ENCODE measurements at places on chromosomes 12 and 14.

- DNase-seq = no peak
These were observed 196.4 kb downstream of the RASSF9 start for GRCh38 chr12:85639834-85640233.

DNA sequence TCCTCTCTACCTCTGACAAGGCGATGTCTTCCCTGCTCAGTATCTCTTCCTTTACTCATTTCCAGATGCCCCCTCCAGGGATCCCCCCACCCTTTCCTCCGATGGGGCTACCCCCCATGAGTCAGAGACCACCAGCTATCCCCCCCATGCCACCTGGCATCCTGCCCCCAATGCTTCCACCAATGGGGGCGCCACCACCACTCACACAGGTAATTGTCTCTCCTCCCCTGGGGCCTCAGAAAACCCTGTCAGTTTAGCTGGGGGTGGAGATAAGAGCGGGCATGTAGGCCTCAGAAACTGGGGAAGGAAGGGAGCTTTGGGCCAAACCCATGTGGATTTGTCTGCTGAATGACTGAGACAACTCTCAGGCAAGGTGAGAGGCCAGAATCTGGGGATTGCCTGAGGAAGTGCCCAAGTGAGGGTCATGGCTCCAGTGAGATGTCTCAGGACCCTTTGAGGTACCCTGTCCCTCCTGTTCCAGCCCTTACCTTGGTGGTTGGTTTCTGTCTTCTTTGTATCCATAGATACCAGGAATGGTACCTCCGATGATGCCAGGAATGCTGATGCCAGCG is 8.1 kb downstream of the PRPF40B start:
- no peak for DNase-seq

DNA sequence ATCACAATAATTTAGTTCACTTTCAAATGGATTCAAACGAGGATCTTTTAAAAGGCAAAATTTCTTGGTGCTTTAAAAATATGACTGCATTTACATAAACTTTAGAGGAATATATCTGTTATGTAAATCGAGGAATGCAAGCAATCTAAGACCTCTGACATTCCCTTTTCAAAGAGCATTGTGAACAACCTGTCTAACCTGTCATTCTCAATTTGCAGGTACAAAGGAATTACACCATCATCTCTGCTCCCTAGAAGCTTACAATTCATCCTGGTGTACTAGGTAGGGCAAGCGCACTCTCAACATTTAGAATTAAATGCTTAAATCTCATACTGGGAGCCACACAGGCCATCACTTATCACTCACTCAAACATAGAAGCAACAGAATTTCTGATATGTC is 35.6 kb downstream of the BMP4 start:
- no peak for DNase-seq

- DNase-seq = no peak
These were observed 1.3 kb downstream of the GLI1 start for GRCh38 chr12:57460841-57461275.

DNA sequence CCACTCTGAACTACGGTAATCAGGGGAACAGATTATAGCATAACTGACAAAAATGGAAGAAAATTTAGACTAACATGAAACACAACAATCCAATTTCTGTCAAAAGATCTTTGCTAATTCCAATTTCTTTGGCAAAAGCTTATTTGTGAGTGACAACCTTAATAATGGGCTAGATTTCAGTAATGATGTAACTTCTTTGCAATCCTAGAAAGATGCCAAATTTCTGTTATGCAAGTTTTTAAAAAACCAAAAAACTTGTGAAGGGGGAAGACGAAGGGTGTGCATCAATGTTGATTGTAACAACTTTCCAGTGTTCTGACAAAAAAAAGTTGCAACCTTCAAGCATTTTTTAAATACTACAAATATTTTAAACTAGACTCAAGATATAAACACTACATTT is 59.9 kb downstream of the DICER1 start:
- no peak for DNase-seq

DNA sequence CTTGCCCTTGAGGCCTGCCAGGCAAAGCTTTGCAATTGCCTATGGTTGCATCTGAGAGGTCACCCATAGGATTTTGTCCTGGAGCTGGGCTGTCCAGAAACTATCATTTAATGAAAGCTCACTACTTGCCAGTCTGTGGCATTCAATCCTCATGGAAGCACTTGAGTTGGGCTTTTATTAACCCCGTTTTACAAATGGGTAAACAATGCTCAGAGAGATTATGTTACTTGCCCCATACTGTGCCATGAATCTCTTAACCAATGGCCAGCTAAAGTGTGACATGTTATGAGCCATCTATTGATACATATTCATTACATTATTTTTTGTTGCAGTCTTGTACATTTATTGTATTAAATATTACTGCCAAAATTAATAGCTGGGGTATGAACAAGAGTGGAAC is 35.9 kb downstream of the PDZRN4 start:
- no peak for DNase-seq

DNA sequence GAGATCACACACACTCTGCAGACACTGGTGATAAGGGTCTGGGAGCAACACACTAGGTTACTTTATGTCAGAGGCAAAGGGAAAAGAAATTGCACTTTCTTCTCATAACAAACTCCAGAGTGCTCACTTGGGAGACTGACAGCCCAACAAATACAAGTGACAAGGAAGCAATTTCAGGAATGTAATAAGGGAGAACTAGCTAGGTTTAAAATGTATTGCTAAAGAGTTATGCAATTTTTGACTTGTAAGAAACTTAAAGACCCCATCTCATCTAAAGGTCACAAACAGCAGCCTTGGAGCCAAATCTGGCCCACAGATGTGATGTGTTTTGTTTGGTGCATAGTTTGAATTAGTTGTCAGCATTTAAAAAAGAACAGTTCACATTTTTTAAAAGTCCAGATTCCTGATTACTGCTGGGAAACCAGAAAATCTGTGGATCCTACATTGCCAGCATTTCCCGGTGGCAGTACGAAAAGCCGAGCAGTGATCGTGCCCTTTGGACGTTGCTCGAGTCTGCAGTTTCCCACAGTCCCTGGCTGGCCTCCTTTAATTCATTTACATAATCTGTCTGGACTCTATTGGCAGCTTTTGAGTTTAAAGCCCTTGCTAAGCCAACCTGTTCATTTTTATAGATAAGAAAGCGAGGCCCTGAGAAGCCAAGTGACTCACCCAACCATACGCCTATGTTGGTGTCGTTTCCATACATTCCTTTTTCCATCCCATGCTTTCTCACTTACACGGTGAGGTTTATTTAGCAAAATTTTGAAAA is 42.0 kb upstream of the ETV6 start:
- DNase-seq = no peak

DNA sequence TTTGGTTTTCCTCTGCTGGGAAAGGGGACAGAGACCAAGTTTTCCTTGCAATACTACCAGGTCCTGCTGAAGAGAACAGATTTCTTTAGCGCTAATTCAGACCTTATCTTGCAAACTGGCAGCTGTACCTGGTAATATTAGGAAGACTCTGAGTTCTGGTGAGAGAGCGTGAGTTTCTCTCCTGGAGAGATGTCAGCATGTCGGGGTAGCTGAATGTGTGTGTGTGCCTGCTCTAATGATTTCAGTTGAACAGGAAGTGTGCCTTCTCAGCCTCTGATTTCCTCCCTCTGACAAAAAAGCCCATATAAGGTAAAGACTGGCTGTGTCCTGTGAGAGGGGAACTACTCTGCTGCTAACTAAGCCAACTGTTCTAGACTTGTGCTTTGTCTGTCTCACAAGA is 10.3 kb upstream of the ERP27 start:
- DNase-seq = no peak

DNA sequence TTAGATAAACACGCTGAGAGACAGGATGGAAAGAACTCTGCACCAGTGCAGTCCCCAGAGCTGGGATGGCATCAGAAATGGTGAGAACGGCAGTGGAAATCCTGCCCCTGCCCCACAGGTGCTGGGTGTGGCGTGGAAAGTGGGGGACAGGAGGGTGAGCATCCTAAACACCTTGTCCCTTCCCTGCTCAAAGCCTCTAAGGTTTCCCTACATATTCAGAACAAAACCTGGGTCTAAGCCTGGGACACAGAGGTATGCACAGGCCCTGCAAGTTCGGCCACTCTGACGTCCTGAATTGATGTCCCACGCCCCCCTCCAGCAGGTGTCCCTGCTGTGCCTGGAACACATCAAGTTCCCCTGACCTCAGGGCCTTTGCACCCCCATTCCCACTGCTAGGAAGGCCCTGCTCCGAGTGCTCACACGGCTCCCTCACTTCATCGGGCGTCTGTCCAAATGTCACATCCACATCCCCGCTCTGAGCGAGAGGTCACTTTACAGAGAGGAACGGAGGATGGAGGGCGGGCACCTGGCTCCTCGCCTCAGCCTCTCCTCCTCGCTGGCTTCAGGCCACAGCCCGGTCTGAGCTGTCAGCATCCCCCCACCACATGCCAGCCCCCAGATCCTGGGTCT is 38.5 kb upstream of the SFSWAP start:
- no peak for DNase-seq

GRCh38 chr12:132103542-132104308 is 40.4 kb downstream of the DDX51 start:
- no peak for DNase-seq

DNA sequence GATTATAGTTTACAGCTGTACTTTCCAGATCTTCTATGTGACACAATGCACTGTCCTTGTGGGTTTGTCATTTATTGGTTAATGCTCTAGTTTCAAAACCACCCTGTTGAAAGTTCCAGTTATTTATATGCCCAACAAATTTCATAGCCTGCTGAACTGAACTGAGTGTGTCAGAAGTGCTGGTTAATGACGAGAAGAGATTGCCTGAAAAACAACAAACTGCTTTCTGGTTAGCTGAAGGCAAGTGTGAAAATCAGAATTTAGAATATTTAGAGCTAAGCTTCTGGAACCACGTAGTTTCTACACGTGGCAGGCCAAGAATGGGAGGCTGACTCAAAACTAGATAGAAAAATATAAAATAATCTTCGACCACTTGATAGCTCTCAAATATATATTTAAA is 19.1 kb upstream of the RIN3 start:
- no peak for DNase-seq

DNA sequence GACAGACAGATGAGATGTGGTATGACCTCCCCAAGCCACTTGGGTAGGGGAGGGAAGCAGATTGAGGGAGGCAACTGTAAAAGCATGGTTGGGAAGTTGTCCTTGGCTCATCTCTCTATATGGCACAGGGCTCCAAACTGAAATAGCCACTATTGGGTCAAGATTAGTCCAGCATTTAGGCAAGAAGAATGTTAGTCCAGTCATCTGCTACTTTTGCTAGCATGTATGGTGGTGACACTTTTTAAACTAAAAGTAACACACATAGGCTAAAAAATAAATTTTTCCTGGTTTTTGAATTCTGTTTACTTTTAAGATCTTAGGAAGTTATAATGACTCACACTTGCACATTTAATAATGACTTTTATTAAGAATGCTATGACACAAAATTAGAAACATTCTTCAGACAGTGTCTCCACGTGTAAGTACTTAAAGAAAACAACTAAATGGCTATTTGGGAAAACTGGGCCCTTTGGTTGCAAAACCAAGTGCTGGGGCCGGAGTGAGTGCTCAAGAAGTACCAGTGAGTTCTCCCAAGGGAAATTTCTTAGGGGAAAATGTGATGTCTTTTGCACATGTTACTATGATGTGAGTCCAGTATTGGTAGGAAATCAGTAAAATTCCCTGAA is 179.1 kb upstream of the HIF1A start:
- DNase-seq = no peak

DNA sequence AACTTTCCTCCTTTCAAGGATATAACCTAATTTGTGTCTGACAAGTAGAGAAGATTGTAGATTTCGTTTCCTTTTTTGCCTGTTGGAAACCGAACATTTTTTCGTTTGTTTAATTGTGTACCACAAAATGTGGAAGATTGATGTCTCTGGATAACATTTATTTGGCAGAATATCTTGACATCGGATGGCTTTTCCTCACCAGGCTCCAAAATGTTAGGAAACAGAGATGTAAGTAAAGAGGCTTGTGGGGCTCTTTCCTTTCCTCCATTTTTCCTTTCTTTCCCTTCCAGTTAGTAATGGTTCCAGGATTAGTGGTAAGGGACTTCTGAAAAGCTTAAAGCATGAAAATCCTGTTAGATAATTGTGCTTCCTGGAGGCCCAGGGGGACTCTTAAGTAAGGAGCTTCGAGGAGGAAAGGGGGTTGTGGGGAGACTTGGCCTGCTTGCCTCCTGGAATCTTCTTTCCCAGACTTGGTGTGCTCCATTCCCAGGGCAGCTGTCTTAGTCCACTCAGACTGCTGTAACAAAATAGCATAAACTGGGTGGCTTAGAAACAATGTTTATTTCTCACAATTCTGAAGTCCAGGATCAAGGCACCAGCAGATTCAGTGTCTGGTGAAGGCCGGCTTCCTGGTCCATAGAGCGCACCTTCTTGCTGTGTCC is 243.1 kb upstream of the PWP1 start:
- no peak for DNase-seq

- no peak for DNase-seq
These were observed 6.3 kb downstream of the STYK1 start for GRCh38 chr12:10667581-10667980.

GRCh38 chr12:68667291-68667690 is 19.5 kb upstream of the NUP107 start:
- no peak for DNase-seq

GRCh38 chr12:93079271-93079670 is 150.2 kb upstream of the EEA1 start:
- no peak for DNase-seq

DNA sequence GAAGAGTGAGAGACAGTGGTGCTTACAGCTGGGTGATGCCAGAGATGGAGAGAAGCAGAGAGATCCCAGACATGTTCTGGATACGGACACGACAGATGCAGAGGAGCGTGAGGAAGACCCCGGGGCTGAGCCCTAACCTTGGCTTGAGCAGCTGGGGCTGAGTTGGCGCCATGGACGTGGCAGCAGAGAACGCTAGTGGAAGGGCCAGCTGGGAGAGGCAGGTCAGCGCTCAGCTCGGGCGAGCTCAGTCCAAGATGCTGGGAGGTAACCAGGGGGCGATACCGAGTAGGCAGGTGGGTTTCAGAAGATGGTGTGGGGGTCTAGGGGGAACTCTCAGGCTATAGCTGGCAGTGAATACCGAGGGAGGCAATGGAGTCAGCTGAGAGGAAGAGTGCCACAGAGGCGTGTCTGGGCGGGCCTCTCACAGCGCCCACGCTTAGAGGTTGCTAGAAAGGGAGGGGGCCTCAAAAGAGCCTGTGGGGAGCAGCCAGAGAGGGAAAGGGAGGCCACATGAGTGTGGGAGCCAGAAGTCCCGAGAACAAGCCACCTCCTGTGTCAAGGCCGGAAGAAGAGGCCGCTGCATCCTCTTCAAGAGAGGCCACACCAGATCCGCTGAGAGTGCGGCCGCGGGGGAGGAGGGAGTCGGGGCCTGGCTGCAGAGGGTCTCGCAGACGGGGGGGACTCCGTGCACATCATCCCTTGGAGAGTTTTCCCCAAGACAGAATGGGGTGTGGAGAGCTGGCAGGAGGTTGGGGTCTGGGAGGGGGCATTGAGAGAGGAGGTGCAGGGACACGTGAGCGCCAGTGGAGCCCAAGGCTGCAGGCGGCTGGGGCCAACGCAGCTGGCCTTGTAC is 57.0 kb upstream of the DIO3 start:
- no peak for DNase-seq

- DNase-seq = peak; percentile 33
These were observed 84.1 kb upstream of the TMTC1 start for GRCh38 chr12:29867823-29868222.

Measured in CMK (cell line).